ENCODE measurements at places on chromosomes 1 and 21.

DNA sequence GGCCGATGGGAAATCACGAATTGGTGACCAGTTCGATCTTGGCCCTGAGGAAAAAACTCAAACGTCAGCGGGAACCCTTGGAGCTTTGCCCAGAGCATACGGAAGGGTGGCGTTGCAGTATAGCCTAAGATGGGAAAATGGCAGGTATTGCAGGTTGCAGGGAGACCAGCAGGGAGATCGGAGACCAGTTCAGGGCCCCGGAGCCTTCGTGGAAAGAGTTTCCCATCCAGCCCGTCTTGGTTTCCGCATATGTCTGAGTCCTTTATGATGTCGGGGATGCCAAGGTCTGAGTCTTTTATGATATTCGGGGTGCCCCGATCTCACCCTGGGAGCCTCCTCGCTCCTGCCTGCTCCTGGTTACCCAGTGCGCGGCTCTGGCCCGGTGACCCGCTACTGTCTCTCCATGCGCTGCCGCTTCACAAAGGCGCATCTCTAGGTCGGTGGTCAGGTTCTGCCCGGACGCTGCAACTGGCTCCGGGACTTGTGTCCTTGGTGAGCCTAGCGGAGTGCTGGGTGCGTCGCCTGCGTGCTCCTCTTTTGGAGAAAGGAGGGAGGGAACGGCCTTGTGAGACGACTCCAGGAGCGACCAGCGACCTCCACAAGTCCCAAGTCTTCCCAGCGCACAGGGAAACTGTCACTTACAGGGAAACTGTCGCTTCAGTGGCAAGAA, 94.2 kb downstream of the PRKAB2 start:
- no peak for DNase-seq

GRCh38 chr1:244370060-244370637, 81.6 kb downstream of the ADSS2 start:
- no peak for DNase-seq

DNA sequence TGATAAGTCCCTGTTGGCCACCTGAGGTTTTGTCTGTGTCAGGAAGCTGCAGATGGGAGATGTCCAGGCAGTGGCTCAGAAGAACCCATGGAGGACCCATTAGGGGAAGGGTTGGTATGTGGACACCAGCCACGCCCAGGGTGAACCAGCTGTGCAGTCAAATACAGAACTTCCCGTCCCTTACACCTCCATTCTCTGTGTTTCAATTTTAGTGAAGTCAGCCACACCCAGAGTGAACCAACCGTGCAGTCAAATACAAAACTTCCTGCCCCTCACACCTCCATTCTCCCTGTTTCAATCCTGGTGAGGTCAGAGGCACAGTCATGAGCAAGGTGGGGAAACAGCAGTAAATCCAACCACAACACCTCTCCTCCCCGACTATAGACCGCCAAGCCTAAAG, 27.4 kb downstream of the BACE2 start:
- no peak for DNase-seq

DNA sequence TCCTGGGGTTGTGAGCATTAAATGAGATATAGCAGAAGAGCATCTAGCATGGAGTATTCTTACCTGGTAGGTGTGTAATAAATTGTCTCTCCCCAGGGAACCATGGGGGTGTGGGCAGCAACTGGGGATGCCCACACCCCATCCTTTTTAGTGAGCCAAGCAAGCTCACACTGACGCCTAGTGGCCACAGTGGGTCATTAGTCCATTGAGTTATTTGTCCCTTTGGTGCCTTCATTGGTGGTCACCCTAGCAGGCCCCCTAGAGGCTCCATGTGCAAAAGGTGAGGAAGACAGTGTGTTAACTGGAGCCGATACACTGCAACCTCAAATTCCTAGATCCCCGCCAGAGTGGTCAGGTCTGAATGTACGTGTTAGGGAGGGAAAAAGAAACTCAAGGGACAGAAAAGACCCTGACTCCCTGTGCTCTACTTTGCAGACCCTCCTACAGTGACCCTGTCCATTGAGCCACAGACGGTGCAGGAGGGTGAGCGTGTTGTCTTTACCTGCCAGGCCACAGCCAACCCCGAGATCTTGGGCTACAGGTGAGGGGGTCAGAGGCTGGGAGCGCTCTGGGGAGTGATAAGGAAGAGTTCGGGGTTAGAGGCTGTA, 93.3 kb upstream of the CD1D start:
- DNase-seq: peak; percentile 73

- DNase-seq: no peak
Observed at GRCh38 chr1:86764523-86764922, 60.1 kb downstream of the SH3GLB1 start.

- no peak for DNase-seq
Observed at GRCh38 chr1:90391126-90391525, 326.0 kb downstream of the BARHL2 start.

GRCh38 chr1:25037174-25038074, 107.3 kb upstream of the RUNX3 start:
- peak; percentile 47 for DNase-seq

- DNase-seq: no peak
Observed at GRCh38 chr1:229097356-229097755, 173.6 kb upstream of the RAB4A start.

GRCh38 chr1:7222695-7223015, 437.4 kb downstream of the CAMTA1 start:
- no peak for DNase-seq

- DNase-seq: no peak
Observed at GRCh38 chr21:35927262-35927661, 133.1 kb downstream of the SETD4 start.

GRCh38 chr1:84254703-84255238, 46.7 kb upstream of the SAMD13 start:
- DNase-seq: no peak
